Inflammatory macrophage treated with lipopolysaccharide for 4 hours (primary cell): ENCODE measurements at places on chromosomes 16 and 17.

GRCh38 chr17:79109584-79109983, 35.0 kb downstream of the ENGASE start:
- DNase-seq: no peak

GRCh38 chr17:60960398-60961065, 282.9 kb downstream of the BCAS3 start:
- no peak for DNase-seq

DNA sequence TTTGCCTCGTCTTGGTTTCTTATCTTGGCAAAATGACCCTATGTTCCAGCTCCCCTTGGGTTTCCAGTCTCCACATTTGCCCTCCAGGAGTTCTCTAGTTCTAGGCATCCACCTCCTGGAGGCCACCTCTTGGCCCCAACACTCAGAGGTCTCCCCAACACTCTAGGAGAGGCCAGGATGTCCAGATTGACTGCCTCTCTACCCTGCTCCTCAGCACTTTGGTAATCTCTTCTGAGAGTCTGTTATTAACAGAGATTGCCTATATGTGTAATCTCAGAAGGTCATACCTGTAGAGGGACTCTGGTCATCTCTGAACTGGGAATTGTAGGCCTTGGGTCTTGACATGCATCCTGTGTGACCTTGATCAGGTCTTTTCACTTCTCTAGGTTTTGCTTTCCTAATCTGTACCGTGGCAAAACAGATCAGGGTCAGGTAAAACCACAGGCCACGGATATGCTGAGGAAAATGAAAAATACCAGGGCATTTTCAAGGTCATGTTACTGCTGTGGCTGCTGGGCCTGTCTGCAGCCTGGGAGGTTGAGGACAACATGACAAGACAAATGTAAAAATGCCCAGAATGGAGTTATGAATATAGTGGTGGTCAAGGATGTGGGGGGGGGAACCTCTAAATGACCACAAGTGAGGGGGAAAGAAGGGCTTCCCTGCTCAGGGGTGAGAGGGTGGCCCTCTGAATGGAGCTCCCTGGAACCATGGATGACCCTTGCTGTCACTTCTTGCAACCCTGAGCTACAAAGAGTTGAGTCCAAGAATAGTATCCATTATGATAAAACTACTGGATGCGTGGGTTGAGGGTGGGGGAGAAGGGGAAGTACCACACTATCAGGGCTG, 5.0 kb upstream of the CCL4L2 start:
- peak; percentile 51 for DNase-seq

DNA sequence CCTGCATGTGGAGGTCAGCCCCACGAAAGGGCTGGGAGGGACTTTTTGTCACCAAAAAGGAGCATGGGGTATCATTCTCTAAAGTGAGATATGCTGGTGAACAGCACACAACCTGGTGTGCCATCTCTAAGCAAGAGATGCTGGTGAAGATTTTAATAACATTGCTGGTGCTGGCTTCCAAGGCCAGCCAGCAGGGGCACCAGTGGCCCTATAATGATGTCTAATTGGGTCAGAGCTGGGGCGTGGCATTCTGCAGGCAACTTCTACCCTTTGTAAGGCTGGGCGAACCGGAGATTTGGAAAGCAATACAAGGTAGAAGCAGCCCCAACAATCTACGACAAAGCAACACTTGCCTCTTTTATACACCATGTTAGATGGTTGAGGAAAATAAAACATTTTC, 16.8 kb downstream of the SDR42E1 start:
- no peak for DNase-seq

DNA sequence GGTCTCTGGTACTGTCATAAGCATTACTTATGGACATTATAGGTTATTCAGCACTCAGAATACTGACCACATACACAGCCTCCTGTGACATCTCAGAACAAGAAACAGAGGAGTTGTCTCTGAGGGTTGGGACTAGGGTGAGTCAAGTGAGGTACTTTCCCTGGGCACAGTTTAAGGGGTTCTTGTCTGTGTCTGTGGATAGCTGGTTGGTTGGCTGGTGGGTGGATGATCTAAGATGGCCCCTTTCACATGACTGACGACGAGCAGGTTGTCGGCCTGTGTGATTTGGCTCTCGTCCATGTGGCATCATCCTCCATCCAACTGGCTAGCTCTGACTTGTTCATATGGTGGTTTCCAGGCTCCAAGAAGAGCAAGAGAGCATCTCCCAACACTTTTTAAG, 163.9 kb downstream of the PRKCB start:
- peak; percentile 8 for DNase-seq

DNA sequence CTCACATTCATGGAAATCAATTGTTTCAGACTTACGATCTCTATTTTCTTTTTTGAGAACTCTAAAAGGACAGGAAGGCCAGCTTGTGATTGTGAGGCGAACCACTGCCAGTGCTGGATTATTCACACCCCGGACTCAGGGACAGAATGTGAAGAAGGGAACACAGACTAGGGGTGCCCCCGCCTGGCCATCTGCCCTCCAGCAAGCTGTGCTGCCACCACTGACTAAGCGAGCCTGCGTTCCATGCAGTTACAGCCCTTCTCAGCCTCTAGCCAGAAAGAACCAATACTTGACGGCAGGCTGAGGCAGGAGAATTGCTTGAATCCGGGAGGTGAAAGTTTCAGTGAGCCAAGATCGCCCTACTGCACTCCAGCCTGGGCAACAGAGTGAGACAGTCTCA, 2.8 kb downstream of the HAGH start:
- DNase-seq: peak; percentile 2

DNA sequence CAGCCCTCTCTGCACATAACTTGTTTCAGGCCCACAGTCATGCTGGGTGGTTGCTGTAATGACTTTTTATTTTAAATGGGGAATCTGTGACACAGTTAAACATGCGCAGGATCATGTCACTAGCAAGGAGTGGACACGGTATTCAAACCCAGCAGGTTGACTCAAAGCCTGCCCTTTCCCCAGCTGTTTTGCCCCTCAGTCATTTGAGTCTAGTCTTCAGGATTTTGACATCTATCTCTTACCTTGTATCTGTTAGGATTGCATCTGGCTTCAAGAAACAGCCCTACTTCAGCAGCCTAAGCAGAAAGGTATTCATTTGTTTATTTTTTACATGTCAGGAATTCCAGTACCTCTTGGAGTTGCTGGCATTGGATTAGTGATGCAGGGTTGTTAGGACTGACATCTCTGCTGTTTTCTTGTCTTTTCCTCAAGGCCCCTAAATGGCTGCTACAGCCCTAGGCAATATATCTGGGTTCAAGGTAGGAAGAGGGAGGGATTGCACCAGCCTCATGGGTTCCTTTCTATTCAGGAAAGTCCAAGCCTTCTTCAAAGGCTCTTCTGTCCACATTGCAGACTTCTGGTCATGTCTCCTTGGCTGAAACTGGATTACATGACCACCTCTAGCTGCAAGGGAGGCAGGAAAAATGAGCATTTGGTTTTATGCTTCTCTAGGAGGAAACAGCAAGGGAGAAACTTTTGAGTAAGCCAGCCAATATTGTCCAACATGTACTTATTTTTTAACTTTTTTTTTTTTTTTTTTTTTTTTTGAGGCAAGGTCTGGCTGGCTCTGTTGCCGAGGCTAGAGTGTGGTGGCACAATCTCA, 22.8 kb downstream of the ABCC1 start:
- DNase-seq: no peak

- no peak for DNase-seq
Observed at GRCh38 chr17:77488531-77489238, 347.9 kb downstream of the SEC14L1 start.

- no peak for DNase-seq
Observed at GRCh38 chr16:46920402-46921068, 36.4 kb downstream of the GPT2 start.

DNA sequence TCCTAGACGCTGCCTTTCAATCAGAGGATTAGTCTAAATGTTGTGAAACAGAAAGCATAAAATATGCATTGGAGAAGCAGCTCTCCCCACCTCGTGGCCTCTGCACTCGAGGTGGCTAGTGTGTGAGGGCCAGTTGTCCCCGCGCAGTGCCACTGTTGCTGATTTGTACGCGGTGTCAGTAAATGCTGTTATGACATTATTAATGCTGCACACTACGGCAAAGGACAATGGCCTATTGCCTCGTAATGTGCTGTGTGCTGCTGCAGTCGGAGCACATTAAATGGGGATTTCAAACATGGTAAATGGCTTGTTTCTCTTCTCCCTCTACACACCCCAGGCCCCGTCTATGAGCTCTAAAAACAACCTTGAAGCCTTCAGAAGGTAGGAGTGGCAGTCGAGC, 5.7 kb upstream of the MGAT5B start:
- no peak for DNase-seq

GRCh38 chr16:78291604-78292003, 192.2 kb downstream of the WWOX start:
- DNase-seq: no peak

DNA sequence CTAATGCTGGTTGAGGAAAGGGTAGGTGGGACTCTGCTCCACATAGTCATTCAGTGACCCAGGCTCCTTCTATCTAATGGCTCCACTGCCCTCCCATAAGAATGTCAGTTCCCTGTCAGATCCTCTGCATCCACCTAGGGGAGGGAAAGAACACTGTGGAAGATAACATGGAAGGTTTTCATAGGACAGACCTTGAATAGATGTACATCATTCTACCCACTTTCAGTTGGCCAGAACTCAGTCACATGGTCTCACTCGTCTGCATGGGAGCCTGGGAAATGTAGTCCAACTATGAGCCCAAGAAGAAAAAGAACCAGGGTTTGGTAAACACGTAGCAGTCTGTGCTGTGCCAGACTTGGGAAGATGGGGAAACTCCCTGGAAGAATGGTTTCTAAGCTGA, 27.1 kb upstream of the SCNN1B start:
- no peak for DNase-seq

DNA sequence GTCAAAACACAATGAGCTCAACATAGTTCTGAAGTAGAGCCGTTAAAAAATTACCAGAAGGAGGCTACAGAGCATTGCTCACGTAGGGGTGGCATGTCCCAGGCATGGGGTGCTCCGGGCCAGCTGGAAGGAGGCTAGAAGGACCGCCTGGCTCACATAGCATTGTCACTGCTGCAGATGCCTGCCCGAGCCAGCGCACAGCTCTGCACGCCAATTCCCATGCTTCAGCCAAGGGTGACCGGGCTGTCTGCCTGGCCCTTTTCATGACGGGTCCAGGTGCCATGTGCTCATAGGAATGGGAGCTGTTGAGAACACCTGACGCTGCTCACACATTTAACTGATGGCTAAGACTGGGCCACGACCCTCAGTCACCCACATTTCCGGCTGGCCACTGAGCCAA, 228.9 kb upstream of the FOXF1 start:
- no peak for DNase-seq

DNA sequence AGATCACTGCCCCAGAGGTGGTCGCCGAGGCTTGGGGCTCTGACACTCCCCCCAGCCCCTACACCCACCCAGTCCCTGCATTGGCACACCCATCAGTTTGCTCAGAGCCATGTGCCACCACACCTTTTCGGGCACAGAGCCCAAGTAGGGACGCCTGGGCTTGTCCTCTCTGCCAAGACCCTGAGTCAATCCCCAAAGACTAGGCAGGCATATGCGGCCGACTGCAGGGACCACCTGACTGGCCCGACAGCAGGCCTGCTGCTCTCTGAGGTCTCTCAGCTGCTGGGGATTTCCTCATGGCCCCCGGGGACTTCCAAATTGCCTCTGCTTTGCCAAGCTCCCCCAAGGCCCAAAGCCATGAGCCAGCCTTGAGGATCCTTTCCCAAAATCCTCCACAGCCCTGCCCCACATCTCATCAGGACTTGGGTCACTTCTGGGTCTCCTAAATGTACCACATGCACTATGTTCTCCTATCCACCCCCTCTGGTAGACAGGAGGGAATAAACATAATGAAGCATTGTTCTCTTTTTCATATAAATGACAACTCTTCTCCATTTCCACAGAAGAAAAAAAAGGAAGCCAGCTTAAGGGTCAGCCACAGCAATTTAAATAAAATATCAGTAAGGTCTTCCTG, 30.6 kb downstream of the MYO18A start:
- DNase-seq: peak; percentile 72

DNA sequence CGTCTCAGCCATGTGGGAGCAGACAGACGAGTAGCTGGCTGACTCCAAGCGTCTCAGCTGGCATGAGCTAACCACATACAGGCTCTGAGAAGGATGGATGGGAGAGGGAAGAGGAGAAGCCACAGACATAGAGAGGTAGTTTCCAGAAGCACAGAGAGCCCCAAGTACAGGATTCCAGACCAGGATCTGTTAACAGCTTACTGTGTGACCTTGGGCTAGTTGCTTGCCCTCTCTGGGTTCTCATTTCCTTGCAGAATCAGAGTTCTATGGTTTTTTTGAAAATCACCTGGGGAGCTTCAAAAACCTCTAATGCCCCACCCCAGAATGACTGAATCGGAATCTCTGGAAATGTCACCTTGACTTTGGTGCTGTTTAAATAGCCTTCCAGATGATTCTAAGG, 60.2 kb downstream of the ABCC6 start:
- DNase-seq: no peak
